ENCODE measurements at places on chromosomes 5 and 9.

DNA sequence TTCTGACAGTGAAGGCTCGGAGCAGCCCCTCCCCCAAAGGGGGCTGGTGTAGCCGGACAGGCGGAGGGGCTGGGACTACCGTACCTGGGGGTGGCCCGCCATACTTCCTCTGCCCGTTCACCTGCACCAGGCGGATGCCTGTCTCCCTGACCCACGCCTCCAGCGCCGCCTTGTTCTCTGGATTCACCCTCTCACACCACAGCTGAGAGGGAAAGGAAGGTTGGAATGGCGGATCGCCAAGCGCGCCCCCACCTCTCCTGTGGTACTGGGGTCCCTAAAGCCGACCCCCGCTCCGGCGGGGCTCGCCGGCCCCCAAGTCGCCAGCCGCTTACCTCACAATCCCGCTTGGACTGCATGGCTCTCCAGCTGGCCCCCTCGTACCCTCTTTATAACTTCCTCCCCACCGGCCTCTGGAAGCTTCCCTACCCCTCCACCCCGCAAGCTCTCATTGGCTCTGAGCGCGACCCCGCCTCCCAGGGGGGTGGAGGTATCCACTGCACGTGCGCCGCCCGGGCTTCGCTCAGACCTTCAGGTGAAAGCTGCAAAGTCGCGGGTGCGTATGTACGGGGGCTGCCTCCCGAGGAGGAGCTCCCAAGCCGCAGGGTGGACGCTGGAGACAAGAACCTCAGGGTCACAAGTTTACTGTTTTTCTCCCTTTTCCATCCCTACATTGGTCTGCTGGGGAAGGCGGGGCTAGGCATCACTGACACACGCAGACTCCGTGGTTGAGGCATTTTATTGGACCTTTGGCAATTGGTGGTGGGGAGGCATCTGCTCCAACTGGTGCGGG is at the start of gene DND1:
Gene DND1 (minus strand): TSS at position 390 of the 790 bp plus-strand sequence. CDS start 34 bp downstream, at position 356.
- DNase-seq: no peak

DNA sequence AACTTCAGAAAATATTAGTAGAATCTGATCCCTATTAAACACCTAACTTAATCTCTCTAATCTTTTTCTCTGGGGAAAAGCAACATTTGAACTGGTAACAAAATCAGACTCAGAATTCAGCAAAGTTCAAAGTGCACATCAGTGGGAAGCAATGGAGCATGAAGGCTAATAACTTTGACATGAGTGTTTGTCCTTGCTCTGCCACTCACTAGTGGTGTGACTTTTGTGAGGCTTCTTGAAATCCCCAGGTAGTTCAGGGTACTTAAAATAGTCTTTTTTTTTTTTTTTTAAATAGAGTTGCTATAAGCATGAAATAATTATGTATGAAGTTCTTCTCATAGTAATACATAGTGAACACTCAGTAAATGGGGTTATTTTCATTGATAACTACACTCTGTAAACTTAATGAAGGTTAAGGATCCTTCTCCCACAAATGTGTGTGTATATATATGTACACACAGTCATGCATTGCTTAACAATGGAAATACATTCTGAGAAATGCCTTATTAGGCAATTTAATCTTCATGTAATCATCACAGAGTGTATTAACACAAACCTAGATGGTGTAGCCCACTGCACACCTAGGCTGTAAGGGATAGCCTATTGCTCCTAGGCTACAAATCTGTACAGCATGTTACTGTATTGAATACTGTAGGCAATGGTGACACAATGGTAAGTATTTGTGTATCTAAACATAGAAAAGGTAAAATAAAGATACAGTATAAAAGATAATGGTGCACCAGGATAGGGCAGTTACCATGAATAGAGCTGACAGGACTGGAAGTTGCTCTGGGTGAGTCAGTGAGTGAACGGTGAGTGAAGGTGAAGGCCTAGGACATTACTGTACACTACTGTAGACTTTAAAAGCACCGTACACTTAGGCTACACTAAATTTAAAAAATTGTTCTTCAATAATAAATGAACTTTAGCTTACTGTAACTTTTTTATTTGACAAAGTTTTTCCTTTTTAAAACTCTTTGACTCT is 73.3 kb upstream of the HMHB1 start:
- DNase-seq: no peak

DNA sequence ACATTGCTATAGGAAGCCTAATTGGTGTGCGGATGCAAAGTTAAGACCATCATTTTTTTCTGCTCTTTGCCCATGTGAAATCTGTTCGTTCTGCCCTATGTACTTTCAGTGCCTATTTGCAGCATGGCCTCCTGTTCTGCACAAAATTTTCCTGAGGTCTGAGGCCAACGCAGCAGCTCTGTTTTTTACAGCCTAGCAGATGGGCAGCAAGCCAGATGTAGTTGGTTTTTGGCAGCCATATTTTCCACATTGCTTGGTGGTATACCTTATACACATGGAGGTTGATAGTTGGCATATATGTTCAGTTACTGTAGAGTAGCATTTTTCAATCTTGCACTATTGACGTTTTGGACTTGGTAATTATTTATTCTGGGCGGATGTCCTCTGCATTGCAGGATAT is 133.5 kb upstream of the MRPS30 start:
- DNase-seq: no peak

- DNase-seq: no peak
Measured at GRCh38 chr9:123999661-124000060, 11.9 kb upstream of the LHX2 start.

- no peak for DNase-seq
Measured at GRCh38 chr5:179572386-179572785, 22.0 kb downstream of the RUFY1 start.

GRCh38 chr5:139839232-139839815 is 43.7 kb downstream of the PSD2 start:
- no peak for DNase-seq
